ENCODE measurements at places on chromosomes 3 and 15. TPM values are rescaled to one million over a fixed set of nuclear protein-coding genes. Genes with fewer than 3 reads are reported as not detected.

LDHAL6B gene
- total RNA-seq = not detected

PLOD2 gene
- 135 TPM for total RNA-seq

SERINC4 gene
- 0.10 TPM for total RNA-seq

SPINT1 gene
- 1.1 TPM for total RNA-seq

RLBP1 gene
- not detected for total RNA-seq

SCN5A gene
- total RNA-seq = 0.63 TPM

CKMT1A gene
- total RNA-seq = 2.7 TPM

C3orf80 gene
- total RNA-seq = 2.1 TPM

LIPH gene
- 7.4 TPM for total RNA-seq

CA12 gene
- total RNA-seq = 147 TPM

CHDH gene
- 1.8 TPM for total RNA-seq

TIMP4 gene
- 11.3 TPM for total RNA-seq

MYO9A gene
- total RNA-seq = 9.5 TPM

GP5 gene
- total RNA-seq = not detected

WNT5A gene
- 0.87 TPM for total RNA-seq

CLDN18 gene
- total RNA-seq = not detected

CDCP1 gene
- 11.5 TPM for total RNA-seq

TEX55 gene
- not detected for total RNA-seq

CX3CR1 gene
- total RNA-seq = not detected

KBTBD13 gene
- not detected for total RNA-seq

MYRIP gene
- not detected for total RNA-seq

P2RY12 gene
- not detected for total RNA-seq

SUSD5 gene
- 3.7 TPM for total RNA-seq

TTLL13 gene
- 0.61 TPM for total RNA-seq

CLDN16 gene
- not detected for total RNA-seq

LTF gene
- not detected for total RNA-seq

CHMP2B gene
- total RNA-seq = 82.4 TPM

IGSF11 gene
- 6.6 TPM for total RNA-seq

COL6A6 gene
- not detected for total RNA-seq

FSTL1 gene
- 68.6 TPM for total RNA-seq

KCNAB1 gene
- total RNA-seq = not detected

MAP4 gene
- 109 TPM for total RNA-seq

MITF gene
- total RNA-seq = 8.1 TPM

WDR53 gene
- total RNA-seq = 8.5 TPM

PDCD10 gene
- total RNA-seq = 62.7 TPM

SI gene
- not detected for total RNA-seq

ITGA11 gene
- 4.9 TPM for total RNA-seq

RNF168 gene
- total RNA-seq = 3.5 TPM

SV2B gene
- 0.10 TPM for total RNA-seq

DAPK2 gene
- total RNA-seq = 3.8 TPM

IQCF2 gene
- total RNA-seq = not detected

THAP10 gene
- 4.8 TPM for total RNA-seq

ADGRG7 gene
- total RNA-seq = not detected

GOLGA6L10 gene
- total RNA-seq = 0.38 TPM

SLC24A5 gene
- not detected for total RNA-seq

FRMD4B gene
- 1.3 TPM for total RNA-seq

TIGIT gene
- not detected for total RNA-seq

MED12L gene
- total RNA-seq = 0.50 TPM

GPR160 gene
- 2.2 TPM for total RNA-seq
